ENCODE measurements at places on chromosomes 5 and 9.
A peak's percentile ranks its signal among the peaks of the same experiment; 100 is the strongest.

- no peak for DNase-seq
Observed at GRCh38 chr5:26339576-26339975, 698.8 kb downstream of the CDH9 start.

DNA sequence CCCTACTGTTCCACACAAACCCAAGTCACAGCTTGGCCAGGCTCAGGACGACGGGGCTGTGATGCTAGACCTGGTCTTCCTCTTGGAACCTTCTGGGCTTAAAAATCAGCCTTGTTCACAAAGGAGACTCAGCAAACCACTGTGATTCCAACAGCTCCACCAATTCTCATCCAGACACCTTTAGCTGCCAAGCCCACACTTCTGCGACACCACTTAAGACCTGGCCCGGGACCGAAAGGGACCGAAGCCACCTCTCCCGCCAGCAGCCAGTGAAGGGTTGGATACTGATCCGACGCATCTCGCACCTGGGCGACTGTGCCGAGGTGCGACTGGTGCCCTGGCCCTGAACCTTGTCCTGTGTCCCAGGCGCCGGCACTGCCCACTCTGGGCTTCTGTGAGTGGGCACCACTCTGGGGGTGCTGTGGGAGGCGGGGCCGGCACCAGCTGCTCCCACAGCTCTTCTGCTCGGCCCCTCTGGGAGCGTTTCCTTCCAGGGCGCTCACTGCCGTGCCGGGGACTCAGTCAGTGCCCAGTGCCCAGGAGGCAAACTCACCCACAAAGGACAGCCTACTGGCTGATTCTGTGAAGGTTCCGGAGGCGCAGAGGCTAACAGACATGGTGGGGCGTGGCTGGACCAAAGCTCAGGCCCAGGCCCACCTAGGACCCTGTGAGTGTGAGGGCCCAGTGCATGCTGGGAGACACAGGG is 50.9 kb downstream of the EXD3 start:
- no peak for DNase-seq

DNA sequence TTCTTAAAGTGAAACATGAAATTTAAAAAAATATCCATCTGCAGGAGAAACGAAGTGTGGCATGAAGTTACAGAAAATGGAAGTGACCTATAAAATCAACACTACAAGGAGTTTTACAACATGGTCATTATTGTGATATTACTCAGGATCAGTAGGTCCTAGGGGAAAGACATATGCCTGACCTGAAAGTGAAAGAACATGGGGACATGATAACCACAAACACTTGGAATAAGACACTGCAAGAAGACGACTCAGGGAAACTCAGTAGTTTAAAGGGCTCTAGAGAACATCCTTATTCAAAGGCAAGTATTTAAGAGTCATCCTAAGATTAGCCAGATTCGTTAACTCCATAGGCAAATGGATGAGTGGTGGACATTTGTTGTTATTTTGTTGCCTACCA is 19.9 kb upstream of the LPAR1 start:
- DNase-seq = no peak

DNA sequence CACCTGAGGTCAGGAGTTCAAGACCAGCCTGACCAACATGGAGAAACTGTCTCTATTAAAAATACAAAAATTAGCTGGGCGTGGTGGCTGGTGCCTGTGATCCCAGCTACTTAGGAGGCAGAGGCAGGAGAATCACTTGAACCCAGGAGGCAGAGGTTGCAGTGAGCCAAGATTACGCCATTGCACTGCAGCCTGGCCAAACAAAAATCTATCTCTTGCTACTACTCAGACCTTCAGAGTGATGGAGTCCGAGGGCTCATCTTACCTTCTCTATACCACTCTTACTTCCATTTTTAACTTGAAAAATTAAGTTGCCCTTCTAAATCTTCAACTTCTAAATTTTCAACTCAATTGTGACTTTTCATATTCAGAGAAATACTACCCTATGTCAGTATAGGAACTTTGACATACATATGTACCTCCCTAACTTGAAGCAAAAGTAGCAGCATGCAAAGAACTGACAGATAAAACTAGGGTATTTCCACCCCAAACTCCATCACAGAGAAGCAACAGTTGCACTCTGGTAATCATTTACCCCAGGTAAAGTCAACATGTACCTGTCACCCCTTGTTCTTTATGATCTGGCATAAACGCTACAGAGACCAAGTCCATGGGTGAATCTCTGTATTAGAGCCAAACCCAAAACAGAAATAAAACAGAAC is 11.4 kb downstream of the ZFAND5 start:
- DNase-seq = no peak

DNA sequence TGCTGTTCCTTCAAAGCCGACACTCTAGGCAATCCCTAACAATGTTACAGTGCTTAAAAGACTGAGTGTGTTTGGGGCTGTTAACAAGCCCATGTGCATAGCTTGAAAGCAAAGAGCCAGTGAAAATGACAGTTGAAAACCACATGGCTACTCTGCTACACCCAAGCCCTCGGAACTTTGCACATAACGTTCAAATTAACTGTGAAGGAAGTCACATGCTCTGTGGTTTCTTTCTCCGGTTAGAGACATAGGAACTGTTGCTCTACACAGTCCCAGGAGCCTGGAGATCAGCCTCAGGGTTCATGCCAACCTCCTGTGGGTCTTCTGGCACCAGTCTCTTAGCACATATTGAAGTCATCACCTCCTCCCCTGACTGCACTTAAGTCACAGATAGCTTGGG is 51.1 kb downstream of the C9orf152 start:
- no peak for DNase-seq

DNA sequence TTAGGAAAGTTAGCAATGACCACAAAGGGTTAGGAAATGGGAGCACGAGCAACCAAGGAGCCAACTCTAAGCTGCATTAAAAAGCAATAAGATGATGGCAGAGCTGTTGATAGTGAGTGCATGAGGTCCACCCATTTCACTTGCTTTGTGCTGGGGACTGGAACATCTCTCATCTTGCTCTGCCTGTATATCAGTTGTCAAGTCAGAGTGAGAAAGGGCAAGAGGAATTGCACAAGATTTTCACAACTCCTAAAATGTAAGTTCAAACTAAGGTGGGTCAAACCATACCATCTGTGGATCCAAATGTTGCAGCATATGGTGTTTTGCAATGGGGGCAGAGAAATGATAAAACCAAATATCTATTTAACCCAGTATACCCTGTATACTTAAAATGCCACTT is 2.8 kb upstream of the ESM1 start:
- no peak for DNase-seq

DNA sequence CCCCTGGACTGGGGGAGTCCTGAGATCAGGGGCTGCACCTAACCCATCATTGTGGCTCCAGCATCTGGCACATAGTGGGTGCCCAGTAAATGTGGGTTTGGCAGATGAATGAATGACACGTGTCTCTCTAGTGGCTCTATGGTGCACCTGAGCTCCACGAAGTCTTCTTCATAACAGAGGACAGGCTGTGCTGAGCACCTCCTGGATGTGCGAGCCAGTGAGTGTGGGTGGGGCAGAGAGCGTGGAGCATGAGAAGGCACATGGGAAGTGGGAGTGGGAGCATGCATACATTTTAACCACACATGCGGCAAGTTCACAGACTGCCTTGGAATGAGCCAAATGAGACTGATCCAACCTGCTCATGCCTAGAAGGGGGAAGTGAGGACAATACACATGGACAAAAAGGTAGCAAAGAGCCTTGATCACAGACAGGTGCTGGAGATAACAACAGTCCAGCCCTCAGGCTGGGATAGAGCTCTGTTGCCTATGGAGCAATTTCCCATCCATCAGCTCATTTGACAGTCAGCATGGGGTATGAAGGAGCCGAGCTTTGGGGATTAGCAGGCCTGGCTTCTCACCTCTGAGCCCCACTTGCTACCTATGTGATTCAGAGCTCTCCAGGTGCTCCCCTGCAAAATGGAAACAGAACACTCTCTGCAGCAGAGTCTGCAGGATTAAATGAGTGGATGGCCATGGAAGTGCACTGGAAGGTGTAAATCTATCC is 76.2 kb upstream of the TBC1D2 start:
- DNase-seq = no peak

DNA sequence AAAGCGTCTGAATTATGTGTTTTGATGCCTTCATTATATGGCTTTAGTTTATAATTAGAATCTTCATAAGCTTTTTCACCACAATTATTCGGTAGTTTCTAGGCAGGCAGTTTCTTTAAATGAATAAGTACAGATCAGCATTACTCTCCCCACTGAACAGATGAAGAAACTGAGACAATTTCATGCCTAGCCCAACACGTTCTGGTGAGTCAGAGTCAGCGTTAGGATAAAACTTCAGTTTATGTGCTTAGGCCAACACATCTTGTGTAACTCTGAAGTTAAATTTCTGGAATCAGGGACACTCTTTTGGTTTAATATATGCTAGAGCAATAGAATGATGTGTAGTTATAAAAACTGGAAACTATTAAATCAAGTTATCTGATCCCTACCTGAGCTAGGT is 186.7 kb upstream of the ELL2 start:
- no peak for DNase-seq

GRCh38 chr9:117782931-117783788 is 79.0 kb downstream of the TLR4 start:
- peak; percentile 28 for DNase-seq

DNA sequence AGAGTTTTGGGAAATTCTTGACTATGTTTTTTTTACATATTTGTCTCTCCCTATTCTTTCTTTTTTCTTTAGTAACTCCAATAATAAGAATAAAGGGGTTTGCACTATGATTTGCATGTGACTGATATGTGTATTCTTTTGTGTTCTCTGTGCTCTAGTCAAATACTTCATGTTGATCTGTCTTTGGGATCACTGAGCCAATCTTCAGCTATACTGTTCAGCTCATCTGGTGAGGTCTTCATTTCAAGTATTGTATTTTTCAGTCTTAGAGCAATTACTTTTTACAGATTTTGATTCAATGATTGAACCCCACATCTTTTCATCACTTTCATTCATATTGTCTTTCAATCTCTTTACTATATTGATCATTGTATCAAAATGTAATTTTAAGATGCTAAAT is 58.1 kb upstream of the TAF11L2 start:
- no peak for DNase-seq

GRCh38 chr9:133468777-133469421 is 9.1 kb downstream of the CACFD1 start:
- no peak for DNase-seq
